Pancreas (tissue), 10 donors: ENCODE measurements at places on chromosomes 5 and 9. TPM values are rescaled to one million over a fixed set of nuclear protein-coding genes. Genes with fewer than 3 reads are reported as not detected.

HDHD3 gene
- 27.1 TPM for total RNA-seq

SPATA31C1 gene
- total RNA-seq, result not detected

PROB1 gene
- 0.19 TPM for total RNA-seq

COL15A1 gene
- total RNA-seq, result 43.4 TPM

LCN15 gene
- not detected for total RNA-seq

DAPK1 gene
- total RNA-seq, result 43.1 TPM

BRD9 gene
- 11.3 TPM for total RNA-seq

OCLN gene
- 76.7 TPM for total RNA-seq

CDH6 gene
- total RNA-seq, result 0.31 TPM

AIF1L gene
- 3.5 TPM for total RNA-seq

MED7 gene
- total RNA-seq, result 3.8 TPM

TAF1L gene
- not detected for total RNA-seq

ADGRD2 gene
- not detected for total RNA-seq

ZFP2 gene
- total RNA-seq, result 1.2 TPM
